Activated naive CD4-positive, alpha-beta T cell (primary cell): ENCODE measurements at places on chromosomes 5 and 9.

GRCh38 chr9:113293285-113293878 lies 9.8 kb downstream of the RNF183 start:
- no peak for DNase-seq

DNA sequence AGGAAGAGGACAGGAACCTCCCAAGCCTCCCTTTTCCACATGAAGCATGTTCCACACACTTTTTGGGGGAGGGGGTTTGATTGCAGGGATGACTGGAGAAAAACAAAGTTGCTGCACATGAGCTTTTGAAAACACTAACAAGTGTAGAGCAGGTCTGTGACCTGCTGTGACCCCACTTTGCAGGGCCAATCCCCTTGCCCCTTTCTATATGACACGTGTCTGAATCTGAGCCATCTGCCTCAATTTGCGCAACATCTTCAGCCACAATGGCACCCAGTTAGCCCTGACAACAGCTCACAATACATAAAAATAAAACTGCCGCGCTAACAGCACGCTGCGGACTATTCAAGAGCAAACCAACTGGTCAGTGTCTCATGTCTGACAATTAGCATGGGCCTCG lies 227.8 kb upstream of the TBCA start:
- no peak for DNase-seq

DNA sequence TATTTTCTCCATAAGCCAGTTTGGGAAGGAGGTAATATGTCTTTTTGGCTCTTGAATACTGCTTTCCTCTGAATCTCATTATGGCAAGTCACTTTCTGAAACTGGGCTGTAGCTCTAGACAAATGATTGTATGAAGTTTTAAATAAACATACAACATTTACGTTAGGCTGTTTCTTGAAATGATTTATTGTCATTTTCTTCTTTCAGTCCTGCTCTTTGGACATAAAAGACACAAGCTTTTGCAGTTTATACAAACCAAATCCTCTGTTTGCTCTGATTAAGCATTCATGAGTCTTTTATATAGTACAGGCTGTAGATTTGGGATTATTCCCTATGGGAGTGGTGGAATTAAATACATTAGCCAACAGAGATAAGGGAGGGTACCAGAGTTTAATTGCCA lies 139.7 kb downstream of the CEP120 start:
- no peak for DNase-seq

GRCh38 chr5:167171056-167171455 lies 1120.4 kb upstream of the WWC1 start:
- DNase-seq = no peak

GRCh38 chr5:173572431-173573125 lies 43.9 kb downstream of the BOD1 start:
- DNase-seq = no peak

GRCh38 chr5:111635151-111635902 lies 121.7 kb downstream of the NREP start:
- no peak for DNase-seq

DNA sequence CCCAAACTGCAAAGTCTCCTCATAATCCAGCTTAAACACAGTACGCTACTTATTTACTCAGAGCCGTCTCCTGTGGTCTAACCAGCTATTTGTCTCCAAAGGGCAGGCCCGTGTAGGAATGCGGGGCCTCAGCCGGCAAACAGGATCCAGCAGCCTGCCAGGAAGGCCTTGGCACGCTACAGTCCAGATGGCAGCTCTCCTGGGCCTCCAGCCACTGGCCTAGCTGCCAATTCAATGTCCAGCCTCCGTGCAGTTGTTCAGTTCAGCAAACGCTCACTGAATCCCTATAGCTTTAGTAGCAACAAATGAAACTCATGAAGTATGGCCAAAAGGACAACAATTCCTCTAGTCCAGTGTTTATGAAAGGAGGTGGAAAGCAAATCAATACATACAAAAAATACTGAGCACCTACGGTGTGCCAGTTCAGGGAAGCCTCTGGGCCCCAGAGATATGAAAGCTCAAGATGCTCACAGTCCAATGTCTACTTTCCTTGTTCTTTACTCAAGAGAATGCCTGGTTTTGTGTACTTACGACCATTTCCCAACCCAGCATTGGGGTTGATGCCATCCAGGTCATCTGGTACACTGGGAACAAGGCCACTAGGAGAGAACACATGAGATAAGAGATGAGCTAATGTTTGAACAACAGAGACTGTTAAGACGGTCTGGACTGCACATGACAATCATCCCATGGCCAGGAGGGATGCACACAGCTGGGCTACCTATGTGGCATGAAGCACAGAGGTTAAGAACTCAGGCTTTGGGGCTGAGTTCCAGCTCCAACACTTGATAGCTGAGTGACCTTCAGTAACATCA lies 8.3 kb downstream of the CDK5RAP2 start:
- DNase-seq = no peak

GRCh38 chr9:18490641-18491370 lies 16.9 kb downstream of the ADAMTSL1 start:
- no peak for DNase-seq

- no peak for DNase-seq
These were observed 49.8 kb upstream of the DMAC1 start for GRCh38 chr9:7849362-7849761.

DNA sequence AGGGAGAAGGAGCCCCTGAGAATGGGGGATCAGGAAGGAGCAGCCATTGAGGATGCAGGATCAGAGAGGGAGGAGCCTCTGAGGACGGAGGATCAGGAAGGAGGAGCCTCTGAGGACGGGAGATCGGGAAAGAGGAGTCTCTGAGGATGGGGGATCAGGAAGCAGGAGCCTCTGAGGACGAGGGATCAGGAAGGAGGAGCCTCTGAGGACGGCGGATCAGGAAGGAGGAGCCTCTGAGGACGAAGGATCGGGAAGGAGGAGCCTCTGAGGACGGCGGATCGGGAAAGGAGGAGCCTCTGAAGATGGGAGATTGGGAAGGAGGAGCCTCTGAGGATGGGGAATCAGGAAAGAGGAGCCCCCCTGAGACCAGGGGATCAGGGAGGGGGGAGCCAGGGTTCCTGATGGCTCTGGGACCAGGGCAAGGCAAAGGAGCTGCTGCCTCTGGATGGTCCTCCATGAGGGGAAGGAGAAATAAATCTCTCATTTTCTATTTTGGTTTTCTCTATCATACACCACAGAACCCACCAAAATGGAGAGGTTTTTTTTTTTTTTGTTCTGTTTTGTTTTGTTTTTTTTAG lies 22.6 kb upstream of the SARDH start:
- DNase-seq = no peak

DNA sequence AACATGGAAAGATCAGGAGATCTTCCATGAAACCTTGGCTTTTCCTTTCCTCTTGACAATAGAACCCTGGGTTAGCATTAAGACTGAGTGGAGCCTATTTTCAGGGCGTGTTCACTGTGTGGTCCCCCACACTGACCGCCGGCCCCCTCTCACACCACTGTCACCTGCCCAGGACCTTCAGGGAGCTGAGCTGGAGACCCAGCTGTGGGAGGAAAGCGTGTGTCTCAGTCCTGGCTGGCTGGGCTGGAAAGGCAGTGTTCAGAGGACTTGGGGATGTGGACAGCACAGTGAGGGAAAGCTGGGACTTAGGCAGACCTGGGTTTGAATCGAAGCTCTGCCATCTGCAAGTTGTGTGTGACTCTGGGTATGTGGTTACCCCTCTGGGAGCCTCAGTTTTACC lies 268.1 kb downstream of the NSG2 start:
- DNase-seq = no peak

DNA sequence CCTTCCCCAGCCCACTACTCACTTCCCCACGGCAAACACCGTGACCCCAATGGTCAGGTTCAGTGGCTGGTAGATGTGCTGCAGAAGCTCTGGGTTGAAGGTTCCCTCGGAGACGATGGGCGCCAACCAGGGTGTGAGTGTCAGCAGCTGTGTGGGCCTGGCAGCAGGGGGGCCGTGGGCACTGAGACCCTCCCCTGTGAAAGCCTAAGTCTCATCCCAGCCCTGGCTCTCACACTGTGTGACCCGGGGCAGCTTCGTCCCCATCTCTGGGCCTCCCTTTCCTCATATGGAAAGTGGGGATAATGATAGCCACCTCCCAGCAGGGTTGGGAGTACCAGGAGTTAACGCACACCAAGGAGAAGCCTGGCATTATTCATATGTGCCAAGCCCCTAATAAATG lies 8.6 kb downstream of the GBGT1 start:
- DNase-seq = no peak

DNA sequence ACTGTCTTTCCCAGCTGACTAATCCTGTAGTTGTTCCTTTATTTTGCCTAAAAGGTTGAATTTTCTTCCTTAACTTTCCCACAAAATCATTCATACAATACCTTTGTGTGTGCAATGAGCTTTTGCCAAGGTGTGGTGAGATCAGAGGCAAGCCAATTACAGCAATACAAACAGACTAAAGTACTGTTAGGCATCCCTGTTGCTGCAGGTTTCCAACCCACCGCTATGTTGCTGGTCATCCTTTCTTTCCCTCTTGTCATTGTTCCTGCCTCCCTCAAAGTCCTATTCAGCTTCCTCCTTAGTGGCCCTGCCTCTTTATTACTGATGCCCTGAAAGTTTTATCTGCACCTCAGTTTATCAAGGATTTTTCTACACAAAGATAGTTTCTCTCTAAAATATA lies 22.1 kb downstream of the ITGA2 start:
- DNase-seq = no peak
